Activated CD8-positive, alpha-beta memory T cell treated with anti-CD3 and anti-CD28 coated beads for 1 hour (primary cell): ENCODE measurements at places on chromosomes 1 and 21.

GRCh38 chr21:43842742-43843141 is 22.3 kb upstream of the AGPAT3 start:
- DNase-seq = no peak

DNA sequence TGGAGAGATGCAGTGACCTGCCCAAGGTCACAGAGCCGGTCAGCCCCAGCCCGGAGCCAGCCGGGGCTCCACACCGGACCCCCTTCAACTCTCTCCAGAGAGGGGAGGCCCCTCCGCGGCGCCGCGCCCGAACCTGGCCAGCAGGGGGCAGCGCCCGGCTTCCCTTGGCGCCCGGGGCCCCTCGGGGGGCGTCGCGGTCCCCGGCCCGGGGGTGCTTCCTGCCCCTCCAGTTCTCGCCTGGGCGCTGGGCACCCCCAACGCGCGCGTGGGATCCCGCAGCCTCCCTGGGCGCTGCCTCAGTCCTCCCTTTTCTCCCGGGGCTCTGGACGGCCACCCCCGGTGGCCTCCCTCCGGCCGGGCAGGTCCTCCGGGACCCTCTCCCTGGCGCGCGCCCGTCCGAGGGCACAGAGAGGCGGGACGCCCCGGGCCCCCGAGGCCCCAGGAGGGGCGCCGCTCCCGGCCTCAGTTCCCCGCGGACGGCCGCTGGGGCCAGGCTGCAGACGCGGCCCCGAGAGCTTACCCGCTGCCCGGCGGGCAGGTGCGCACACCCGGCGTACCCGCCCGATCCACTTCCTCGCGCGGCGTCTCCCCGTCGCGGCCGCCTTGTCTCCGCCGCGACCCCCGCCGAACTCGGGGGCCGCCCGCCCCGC is 406 bp downstream of the HTR1D start:
- peak; percentile 19 for DNase-seq

DNA sequence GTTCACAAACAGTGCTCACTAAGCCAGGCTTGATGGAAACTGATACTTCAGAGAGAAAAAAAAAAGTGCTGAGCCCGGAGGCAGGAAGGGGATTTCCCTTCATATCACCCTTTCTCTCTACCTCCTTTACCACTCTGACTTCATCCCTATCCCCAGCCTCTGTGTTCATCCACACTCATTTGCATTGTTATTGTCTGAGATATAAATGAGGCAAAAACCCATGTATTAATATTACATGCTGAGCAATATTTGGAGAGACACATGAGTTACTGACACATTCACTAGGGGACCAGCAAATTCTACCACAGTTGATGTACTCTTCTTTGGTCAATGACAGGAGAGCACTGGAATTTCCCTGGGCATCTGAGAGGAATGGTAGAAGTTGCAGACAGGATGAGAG is 175.8 kb downstream of the TNFSF18 start:
- no peak for DNase-seq

DNA sequence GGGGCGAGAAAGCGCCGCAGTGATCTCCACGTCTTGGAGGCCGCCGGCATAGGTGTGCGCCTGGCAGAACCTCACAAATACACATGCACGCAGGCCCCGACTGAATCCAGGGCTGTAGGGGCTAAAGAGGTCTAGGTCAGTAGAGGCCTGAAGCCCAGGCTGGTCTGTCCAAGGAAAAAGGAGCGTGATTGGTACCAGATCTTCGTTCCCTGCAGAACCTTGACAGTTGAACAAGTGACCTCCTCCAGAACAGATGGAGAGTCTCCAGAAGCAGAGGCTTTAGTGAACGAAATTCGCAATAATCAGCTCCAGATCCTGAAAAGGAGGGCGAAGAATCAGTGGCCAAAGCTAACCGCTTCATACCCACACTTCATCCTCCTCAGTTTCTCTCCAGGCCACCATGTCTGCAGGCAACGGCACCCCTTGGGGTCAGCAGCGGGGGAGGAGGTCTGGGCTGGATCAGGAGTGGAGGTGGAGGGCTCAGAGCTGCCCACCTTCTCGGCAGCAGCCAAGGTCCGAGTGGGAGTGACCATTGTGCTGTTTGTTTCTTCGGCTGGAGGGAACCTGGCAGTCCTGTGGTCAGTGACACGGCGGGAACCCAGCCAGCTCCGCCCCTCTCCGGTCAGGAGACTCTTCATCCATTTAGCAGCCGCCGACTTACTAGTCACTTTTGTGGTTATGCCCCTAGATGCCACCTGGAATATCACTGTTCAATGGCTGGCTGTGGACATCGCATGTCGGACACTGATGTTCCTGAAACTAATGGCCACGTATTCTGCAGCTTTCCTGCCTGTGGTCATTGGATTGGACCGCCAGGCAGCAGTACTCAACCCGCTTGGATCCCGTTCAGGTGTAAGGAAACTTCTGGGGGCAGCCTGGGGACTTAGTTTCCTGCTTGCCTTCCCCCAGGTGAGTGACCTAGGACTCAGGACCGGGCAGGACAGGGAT is 749 bp upstream of the PEX11B start:
- no peak for DNase-seq

DNA sequence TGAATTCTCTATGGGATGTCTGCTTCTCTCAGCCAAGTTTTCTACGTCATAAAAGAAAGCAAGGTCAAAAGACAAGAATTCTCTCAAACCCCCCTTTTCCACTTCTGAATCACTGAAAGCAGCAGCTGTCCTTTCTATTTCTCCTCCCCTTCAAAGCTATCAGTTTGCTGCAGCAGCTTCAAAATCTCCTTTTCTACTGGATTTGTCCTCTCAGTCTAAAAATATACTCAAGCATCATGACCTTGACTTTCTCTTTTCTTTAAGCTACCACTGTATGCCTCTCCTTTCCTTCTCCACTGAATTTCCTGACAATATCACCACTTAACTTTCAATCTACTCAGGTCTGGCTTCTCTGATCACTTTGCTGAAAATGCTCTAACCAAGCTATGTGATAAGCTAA is 1.9 kb downstream of the WDR64 start:
- DNase-seq = no peak

- no peak for DNase-seq
Measured at GRCh38 chr1:225834417-225835329, 24.7 kb downstream of the EPHX1 start.

GRCh38 chr1:33943978-33944377 is 80.1 kb downstream of the HMGB4 start:
- DNase-seq = no peak

- no peak for DNase-seq
Measured at GRCh38 chr1:206575165-206575893, 36.9 kb downstream of the EIF2D start.

DNA sequence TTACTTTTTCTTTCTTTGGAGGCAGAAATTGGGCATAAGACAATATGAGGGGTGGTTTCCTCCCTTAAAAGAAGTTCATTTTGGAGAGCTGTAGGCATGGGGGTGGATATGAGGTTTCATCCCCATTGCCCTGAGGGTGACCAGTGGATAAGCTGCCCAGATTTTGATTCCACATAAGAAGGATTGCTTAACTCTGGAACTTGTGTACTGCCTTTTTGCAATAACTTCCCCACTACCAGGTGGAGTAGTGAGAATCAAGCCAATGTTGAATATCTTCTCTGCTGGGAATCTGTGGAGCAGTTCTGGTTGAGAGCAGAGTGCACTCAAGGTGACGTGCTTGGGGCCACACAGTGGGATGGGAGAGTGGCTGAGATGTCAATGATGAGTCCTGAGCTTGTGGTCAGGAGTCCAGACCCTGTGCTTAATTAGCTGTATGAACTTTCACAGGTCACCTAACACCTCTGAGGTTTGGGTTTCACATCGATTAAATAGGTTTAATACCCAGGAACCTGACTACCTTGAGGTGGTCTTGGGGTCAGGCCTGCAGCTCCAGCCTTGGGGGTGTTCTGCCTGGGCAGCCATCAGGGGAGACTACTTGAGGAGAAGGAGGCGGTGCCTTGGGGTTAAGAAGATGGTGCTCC is 152.9 kb downstream of the FCRL5 start:
- no peak for DNase-seq

DNA sequence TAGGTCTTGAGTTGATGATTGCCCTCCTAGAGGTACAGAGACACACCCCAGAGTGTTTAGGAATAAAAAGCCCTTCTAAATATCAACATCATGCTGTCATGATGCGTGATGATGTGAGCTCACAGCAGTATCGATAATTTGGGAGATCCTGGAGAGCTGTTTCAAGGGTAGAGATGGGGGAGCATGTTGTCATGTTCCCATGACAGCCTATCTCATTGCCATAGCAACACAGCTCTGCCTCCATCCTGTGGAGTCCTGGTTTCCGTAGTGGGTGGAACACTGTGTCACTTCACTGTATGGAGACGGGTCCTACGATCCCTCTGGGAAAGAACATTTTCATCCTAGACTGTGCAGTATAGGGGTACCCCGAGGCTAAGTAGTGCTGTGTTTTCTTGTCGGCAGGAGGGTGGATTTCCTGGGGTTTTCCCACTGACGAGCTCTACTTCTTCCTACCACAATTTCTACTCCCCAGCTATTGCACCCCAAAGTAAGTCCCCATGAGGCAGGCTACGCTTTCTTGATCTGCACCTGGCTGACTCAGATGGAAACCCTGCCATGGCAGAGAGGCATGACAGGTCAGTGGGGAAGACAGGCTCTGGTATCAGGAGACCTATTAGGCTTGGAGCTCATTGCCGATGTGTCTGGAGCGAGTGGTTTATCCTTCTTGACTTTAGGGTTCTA is 7.2 kb downstream of the KISS1 start:
- DNase-seq = no peak

DNA sequence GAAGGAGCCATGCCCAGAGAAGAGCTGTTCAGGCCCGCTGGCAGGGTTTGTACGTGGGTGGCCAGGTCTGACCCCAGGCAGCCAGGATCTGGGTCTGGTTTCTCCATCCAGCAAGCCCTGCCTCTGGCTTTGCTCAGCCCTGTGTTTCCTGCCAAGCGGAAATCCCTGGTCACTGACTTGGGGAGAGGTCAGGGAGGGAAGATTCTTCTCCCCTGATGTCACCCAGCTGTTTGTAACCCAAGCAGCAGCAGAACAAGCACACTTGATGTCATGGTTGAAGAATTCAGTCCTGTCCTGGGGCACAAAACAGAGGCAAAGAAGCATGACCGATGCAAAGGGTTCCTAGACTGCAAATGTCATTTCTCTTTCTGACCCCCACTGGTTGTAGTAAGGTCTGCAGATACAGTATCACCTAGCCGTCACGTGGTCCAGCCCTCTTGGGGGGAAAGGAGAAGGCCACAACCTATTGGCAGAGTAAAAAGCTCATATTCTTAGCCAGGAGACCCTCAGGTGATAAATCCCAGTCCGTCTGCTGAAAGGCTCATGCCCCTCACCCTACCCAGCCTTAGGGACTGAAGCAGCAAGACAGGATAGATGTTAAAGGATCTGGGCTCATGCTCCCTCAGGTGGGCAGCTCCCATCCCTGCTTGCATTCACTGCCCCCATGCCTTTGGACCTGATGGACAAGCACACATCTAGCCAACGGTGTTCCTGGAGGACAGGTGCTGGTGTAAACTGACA is 120.9 kb downstream of the SYT2 start:
- no peak for DNase-seq

- no peak for DNase-seq
Measured at GRCh38 chr21:25733859-25734653, 648 bp downstream of the ATP5PF start.

DNA sequence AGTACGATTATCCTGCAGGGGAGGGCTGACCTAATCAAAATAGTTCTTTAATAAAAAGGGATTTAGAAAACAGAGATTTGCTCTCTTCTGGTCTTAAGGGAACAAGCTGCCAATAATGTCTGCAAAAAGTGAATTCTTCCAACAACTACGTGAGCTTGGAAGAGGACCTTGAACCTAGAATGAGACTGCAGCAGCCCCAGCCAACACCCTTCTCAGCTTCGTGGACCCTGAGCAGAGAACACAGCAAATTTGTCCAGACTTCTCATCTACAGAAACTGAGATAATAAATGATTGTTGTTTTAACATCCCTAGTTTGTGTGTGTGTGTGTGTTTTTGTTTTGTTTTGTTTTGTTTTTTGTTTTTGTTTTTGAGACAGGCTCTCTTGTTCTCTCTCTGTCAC is 309.4 kb downstream of the GRIK1 start:
- no peak for DNase-seq

GRCh38 chr1:36520771-36521420 is 38.2 kb upstream of the CSF3R start:
- DNase-seq = no peak

GRCh38 chr1:27966402-27967105 is 6.8 kb downstream of the XKR8 start:
- DNase-seq = no peak

GRCh38 chr1:227758366-227758765 is 23.1 kb downstream of the SNAP47 start:
- no peak for DNase-seq

DNA sequence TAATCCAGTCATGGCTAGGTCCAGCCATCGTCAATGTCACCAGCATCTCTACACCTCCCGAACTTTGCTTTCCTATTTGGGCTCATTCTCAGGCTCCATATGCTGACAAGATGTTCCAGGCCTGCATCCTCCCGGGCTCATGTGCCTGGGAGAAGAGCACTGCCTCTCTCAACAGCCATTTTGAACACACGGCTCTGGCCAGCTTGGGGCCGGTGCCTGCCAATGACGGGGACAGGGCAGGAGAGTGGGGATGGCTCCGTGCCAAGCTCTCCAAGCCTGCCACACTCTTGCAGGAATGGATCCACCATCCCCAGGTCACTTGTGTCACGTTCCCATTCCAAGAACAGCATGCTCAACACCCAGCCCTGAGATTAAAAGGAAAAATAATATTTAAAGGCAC is 61.4 kb upstream of the PAX7 start:
- no peak for DNase-seq

DNA sequence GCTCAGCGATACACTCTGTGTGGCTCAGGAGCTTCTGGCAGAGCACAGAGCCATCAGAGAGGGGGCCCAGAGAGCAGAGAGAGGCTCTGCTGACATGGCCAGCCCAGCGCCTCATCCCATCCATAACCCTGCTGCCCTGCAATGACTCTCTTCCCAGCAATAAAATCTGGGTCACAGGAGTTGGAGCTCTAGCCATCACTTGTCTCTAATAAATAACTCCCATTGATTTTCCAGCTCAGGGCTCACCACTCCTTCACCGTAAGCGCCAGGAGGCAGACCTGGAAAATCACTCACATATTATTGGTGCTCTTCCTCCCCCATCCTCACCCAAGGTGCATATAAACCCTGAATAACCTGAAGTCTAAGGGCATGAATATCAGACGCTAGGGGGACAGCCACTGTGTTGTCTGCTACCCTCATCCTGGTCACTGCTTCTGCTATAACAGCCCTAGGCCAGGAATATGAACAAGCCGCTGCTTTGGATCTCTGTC is at the start of gene APCS:
TSS of gene APCS (plus strand) at position 366 of the 491 bp plus-strand sequence. CDS start at position 462, 96 bp downstream.
- DNase-seq = no peak

GRCh38 chr1:230158415-230159291 is 91.6 kb downstream of the GALNT2 start:
- DNase-seq = no peak

DNA sequence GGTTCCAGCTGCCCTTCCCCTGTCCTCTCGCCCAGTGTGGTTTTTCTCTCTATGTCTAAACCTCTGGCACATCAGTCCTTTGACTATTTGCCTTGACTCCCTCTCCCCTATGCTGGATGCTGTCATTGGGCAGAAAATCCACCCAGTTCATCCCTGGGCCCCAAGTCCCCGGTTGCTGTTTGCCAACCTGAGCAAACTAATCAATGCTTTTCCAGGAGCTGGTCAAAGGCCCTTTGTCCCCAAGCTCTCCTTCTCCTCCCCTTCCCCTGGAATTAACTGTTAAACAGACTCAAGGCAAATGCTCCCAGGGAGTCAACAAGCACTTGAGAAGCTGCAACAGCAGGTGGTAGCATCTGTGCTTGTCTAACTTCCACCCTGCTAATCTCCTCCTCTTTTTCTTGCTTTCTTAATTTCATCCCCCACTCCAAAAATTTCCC is 102.7 kb downstream of the LMX1A start:
- DNase-seq = no peak

- no peak for DNase-seq
Measured at GRCh38 chr1:89724369-89725010, 91.6 kb downstream of the LRRC8C start.

GRCh38 chr21:43639470-43640353 is 19.6 kb downstream of the HSF2BP start:
- no peak for DNase-seq
